ENCODE measurements at places on chromosomes 1 and 21.

- no peaks in the 10 kb centered on the region for H3K36me3 ChIP-seq
- H3K27ac ChIP-seq = no peak overlapping the region
- no peak overlapping the region for H3K4me3 ChIP-seq
- H3K27me3 ChIP-seq = no peaks in the 10 kb centered on the region
- no peak for DNase-seq
These were observed 33.7 kb downstream of the RTCA start for GRCh38 chr1:100299521-100300222.

GRCh38 chr1:66326867-66327266, 207.1 kb upstream of the SGIP1 start:
- no peaks in the 10 kb centered on the region for H3K36me3 ChIP-seq
- no peak for DNase-seq
- no peaks in the 10 kb centered on the region for H3K27me3 ChIP-seq
- no peak overlapping the region for H3K4me3 ChIP-seq

GRCh38 chr1:198465201-198466144, 75.0 kb downstream of the ATP6V1G3 start:
- peak; percentile 3 for DNase-seq
- no peak overlapping the region for H3K27ac ChIP-seq
- H3K27me3 ChIP-seq = no peaks in the 10 kb centered on the region
- no peaks in the 10 kb centered on the region for H3K36me3 ChIP-seq

DNA sequence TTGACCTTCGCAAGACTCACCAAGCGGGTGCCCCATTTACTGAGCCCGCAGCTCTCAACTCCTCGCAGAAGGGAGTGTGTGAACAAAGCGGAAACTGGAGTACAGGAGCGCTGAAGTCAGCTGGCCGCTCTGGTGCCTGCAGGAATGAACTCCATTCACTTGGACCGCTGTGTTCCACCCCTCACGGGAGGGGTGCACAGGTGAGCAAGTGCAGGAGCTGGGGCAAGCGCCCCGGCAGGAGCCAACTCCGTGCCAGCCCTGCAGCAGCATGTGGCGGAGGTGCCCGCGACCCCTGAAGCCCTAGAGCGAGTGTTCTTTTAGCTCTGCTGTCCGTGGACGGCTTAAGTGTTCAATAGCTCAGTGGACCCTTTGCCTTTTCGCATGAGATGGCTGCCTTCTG, 471.6 kb upstream of the ADGRL4 start:
- H3K4me1 ChIP-seq = no peaks in the 10 kb centered on the region
- DNase-seq = no peak
- H3K27ac ChIP-seq = no peak overlapping the region
- H3K36me3 ChIP-seq = no peaks in the 10 kb centered on the region
- H3K27me3 ChIP-seq = no peaks in the 10 kb centered on the region
- H3K4me3 ChIP-seq = no peak overlapping the region

DNA sequence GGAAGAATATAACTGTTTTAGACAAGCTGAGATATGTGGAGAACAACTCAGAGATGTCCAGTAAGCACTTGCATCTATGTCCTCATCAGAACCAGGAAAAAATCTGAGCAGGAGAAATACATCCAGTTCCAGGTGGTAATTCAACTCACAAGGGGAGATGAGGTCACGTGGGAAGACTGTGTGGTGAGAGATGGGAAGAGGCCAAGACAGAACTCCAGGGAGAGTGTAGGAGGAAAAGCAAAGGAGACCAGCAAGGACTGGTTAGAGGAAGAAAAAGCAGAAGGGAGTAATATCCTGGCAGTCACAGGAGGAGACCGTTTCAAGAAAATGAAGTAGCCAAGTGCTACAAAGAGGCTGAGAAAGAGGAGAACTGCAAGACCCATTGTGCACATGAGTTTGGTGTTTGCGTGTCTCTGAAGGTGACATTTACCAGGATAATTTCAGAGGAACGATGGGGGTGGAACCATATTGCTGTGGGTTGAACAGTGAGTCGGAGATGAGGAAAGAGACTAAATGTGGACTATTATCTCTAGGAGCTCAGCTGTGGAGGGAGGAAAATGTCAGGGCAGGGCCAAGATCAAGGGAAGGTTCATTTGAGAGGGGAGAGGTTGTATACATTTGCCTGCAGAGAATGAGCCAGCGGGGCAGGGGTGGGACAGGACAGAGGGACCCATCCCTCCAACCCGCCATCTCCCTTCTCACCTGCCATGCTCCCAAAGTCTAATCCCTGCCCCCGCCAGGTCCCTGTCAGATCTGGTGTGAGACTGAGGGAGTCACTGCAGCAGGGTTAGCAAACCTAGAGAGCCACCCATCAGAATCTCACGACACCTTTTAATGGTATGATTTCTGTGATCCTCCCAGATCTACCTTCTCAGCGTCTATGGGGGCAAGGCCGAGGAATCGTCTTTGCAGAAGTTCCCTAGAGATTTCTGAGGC, 24.9 kb downstream of the SUSD4 start:
- no peak for DNase-seq
- H3K36me3 ChIP-seq = no peaks in the 10 kb centered on the region
- H3K4me3 ChIP-seq = no peak overlapping the region
- H3K27me3 ChIP-seq = no peaks in the 10 kb centered on the region

- no peaks in the 10 kb centered on the region for H3K36me3 ChIP-seq
- H3K4me1 ChIP-seq = no peaks in the 10 kb centered on the region
- H3K27ac ChIP-seq = no peak overlapping the region
- no peak overlapping the region for H3K4me3 ChIP-seq
These were observed 142.5 kb upstream of the MAGI3 start for GRCh38 chr1:113247782-113248181.

DNA sequence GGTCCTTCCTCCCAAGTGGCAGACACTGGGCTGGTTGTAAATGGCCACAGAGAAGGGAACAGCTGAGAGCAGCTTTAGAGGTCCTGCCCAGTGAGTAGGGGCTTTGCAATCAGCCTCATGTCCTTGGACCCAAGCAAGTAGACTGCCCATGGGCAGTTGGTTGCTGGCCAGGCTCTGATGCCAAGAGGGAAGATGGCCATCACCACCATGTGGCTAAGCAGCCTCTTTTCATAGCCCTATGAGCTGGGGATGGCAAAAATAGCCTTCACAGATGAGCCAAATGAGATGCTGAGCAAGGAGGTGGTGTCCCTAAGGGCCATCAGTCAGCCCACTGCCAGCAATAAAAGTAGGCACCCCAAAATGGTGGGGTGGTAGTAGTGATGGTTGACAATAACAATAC, 3.2 kb downstream of the DISP3 start:
- peaks cover 4% of the 10 kb centered on the region for H3K4me1 ChIP-seq
- H3K36me3 ChIP-seq = no peaks in the 10 kb centered on the region
- H3K4me3 ChIP-seq = no peak overlapping the region
- H3K27ac ChIP-seq = no peak overlapping the region
- no peak for DNase-seq
- H3K27me3 ChIP-seq = no peaks in the 10 kb centered on the region

DNA sequence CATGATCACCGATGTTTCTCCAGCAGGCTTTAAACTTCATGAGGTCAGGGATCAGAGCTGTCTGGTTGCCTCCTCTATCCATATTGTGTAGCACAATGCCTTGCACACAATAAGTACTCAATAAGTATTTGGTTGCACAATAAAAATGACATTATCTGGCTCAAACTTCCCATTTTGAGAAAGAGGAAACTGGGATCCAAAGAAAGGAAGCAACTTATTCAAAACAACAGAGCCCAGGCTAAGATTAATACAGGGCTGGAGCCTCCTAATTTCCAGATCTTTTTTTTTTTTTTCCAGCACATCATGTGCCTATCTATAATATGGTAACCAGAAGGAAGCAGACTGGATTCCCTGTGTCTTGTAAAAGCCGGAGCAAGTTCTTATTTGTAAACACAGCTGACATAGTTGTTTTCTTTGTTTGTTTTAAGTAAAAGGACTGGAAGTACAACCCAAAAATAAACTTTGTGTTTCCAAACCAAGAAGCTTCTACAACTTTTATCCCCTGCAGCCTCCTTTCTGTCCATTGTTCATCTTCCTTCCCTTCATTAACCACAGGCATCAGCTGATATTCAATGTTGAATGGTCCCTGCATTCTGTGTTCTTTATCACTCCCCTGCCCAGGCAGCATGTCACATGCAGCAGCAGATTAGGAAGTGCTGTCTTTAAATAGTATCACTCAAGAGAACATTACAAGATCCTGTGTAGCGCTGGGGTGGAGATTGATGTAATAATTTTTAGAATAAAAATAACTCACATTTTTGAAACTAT, 71.2 kb upstream of the HOOK1 start:
- DNase-seq = no peak
- no peaks in the 10 kb centered on the region for H3K27me3 ChIP-seq
- H3K4me3 ChIP-seq = no peak overlapping the region

DNA sequence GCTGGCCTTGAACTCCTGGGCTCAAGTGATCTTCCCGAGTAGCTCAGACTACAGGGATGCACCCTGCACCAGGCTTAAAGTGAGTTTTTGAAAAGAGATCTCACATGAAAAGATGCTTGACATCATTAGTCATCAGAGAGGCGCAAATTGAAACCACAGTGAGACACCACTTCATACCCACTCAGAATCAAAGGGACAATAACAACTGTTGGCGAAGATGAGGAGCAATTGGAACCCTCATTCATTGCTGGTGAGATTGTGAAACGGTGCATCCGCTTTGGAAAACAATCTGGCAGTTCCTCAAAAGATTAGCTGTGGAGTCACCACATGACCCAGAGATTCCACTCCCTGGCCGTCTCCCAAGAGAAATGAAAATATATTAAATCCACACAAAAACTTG, 122.3 kb downstream of the PGBD5 start:
- DNase-seq = no peak
- H3K36me3 ChIP-seq = no peaks in the 10 kb centered on the region
- no peak overlapping the region for H3K27ac ChIP-seq
- H3K4me3 ChIP-seq = no peak overlapping the region
- H3K4me1 ChIP-seq = no peaks in the 10 kb centered on the region

- H3K27me3 ChIP-seq = no peaks in the 10 kb centered on the region
- no peak overlapping the region for H3K27ac ChIP-seq
- DNase-seq = no peak
- H3K4me3 ChIP-seq = no peak overlapping the region
- H3K36me3 ChIP-seq = no peaks in the 10 kb centered on the region
- H3K4me1 ChIP-seq = no peaks in the 10 kb centered on the region
These were observed 56.4 kb downstream of the TRABD2B start for GRCh38 chr1:47940779-47941178.

DNA sequence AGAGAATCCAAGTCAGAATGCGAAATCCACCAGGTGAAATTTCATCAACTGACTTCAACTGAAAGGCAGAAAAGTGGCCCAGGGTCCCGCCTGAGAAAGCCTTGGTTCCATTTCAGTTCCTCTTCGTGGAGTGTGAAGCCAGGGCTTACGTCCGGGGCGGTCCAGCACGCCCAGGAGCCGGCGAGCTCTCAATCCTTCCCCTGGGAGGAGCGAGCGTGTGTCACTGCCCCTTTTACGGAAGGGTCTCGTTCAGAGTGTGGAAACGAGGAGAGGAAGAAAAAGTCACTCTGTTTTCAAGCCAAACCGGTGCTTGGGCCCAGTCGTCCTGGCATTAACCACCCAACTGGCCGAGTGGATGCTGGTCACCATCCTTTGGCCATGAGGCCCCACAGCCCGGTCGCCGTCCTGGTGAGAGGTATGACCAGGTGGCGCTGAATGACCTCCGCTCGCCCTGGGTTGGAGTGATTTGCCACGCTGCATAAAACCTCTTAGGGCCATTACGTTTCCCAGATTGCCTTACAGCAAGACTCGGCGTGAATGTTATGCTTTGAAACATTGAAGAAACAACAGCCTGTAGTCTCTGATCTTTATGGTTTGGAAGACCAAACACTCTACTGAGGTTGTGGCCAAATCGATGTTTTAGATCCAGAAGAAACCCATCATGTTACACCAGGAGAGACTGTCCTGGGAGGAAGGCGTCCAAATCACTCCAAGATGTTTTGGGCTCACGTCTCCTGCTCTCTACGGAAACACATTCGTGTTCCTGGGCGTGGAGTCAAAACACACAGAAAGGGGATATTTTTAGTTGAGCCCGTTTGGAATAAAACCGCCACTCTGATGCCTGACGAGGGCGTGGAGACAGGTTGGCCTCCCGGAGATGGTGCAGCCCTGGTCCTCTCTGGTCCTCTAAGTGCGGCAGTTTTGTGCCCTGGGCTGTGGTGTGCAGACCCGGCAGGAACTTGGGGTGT, 93.6 kb upstream of the ACTRT2 start:
- H3K27me3 ChIP-seq = no peaks in the 10 kb centered on the region
- no peaks in the 10 kb centered on the region for H3K36me3 ChIP-seq
- no peak for DNase-seq
- no peak overlapping the region for H3K4me3 ChIP-seq

DNA sequence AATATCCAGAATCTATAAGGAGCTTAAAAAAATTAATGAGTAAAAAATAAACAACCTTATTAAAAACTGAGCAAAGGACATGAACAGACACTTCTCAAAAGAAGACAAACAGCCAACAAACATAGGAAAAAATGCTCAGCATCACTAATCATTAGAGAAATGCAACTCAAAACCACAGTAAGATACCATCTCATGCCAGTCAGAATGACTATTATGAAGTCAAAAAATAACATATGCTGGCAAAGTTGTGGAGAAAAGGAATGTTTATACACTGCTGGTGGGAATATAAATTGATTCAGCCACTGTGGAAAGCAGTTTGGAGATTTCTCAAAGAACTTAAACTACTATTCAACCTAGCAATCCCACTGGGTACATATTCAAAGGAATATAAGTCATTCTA, 25.3 kb downstream of the PIGK start:
- DNase-seq = no peak
- peaks cover 6% of the 10 kb centered on the region for H3K36me3 ChIP-seq
- no peaks in the 10 kb centered on the region for H3K4me1 ChIP-seq
- H3K27ac ChIP-seq = no peak overlapping the region

- H3K4me3 ChIP-seq = no peak overlapping the region
- no peak overlapping the region for H3K27ac ChIP-seq
- no peaks in the 10 kb centered on the region for H3K36me3 ChIP-seq
- no peaks in the 10 kb centered on the region for H3K27me3 ChIP-seq
- no peak for DNase-seq
- no peaks in the 10 kb centered on the region for H3K4me1 ChIP-seq
These were observed 109.9 kb downstream of the BCAR3 start for GRCh38 chr1:93571623-93572310.

DNA sequence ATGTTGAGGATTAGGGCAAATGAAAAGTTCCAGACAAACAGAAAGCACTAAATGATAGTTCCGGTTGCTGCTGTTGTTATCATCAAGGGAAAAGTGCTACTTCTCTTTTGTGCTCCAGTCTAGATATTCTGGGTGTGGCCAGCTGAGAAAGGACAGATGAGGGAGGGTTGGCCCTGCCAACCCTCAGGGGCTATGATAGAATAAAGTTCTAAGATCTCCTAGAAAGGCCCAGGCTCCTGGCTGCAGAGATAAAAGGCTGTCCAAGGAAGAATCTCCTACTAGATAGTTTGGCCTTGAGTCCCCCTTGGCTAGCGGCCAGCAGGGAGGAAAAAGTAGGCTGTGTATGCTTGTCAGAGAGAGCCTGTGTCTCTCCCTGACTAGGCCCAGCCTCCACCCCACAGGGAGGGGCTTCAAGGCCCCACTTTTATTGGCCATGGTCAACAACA, 31.5 kb downstream of the RIMS3 start:
- H3K36me3 ChIP-seq = no peaks in the 10 kb centered on the region
- H3K4me3 ChIP-seq = no peak overlapping the region
- H3K27me3 ChIP-seq = no peaks in the 10 kb centered on the region
- H3K4me1 ChIP-seq = no peaks in the 10 kb centered on the region
- no peak overlapping the region for H3K27ac ChIP-seq

Measured in naive thymus-derived CD4-positive, alpha-beta T cell (primary cell).